ENCODE measurements at places on chromosomes 4 and X. TPM values are rescaled to one million over a fixed set of nuclear protein-coding genes. Genes with fewer than 3 reads are reported as not detected.

- no peak for DNase-seq
These were observed 62.6 kb downstream of the PDGFC start for GRCh38 chr4:156909010-156909409.

- DNase-seq: peak; percentile 57
These were observed 1.8 kb downstream of the SLC38A5 start for GRCh38 chrX:48468247-48468671.

DNA sequence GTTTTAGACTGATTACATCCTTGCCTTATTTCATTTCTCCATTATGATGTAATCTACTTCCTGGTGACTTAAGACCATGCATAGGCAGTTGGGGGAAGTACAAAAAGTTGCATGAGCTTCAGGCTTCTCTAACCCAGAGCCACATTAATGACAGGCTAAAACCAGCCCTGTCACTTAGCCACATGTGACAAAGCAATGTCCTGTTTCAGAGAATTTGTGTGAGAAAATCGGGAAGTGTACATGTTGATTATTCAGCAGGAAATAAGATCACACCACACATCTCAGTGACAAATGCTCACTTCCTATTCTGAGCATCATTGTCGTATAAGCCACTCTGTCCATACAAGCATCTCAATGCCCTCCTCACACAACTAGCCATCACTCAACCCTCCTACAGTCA is 98.5 kb upstream of the MAGEB16 start:
- no peak for DNase-seq

GRCh38 chr4:155025762-155026457 is 182.5 kb upstream of the NPY2R start:
- DNase-seq: peak; percentile 39

Gene GALNTL6
- not detected for total RNA-seq

Gene CXCL8
- 0.81 TPM for total RNA-seq

Gene EDNRA
- not detected for total RNA-seq

GRCh38 chr4:61277785-61278760 is 77.9 kb downstream of the ADGRL3 start:
- DNase-seq: no peak

Gene BMX
- total RNA-seq: not detected

DNA sequence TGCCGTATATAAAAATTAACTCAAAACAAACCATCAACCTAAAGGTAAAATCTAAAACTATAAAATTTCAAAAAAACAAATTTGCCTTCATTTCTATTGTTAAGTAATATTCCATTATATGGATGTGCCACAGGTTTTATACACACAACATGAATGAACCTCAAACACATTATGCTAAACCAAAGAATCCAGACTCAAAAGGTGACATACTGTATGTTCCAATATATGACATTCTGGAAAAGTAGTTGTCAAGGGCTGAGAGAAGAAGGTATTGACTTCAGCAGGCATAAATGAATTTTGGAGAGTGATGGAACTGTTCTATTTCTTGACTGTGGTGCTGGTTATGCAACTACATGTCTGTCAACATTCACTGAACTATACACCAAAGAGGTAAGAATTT is 56.6 kb downstream of the CNOT6L start:
- no peak for DNase-seq

GRCh38 chrX:3191796-3192195 is 150.5 kb downstream of the ARSF start:
- DNase-seq: no peak

GRCh38 chr4:20778896-20779295 is 78.6 kb downstream of the PACRGL start:
- DNase-seq: no peak

- no peak for DNase-seq
These were observed 15.5 kb upstream of the SH3D19 start for GRCh38 chr4:151340751-151341385.

- DNase-seq: no peak
These were observed 495.0 kb upstream of the SLIT2 start for GRCh38 chr4:19756661-19757060.

Gene SPANXA2
- total RNA-seq: not detected

Gene POF1B
- total RNA-seq: 0.22 TPM

Gene CFI
- total RNA-seq: not detected

Gene RHOXF2B
- not detected for total RNA-seq

Gene TIMM8A
- total RNA-seq: 23.1 TPM

Gene PNMA6A
- total RNA-seq: 0.56 TPM

- no peak for DNase-seq
These were observed 87.0 kb upstream of the SCOC start for GRCh38 chr4:140286456-140286855.

Gene IQSEC2
- 0.74 TPM for total RNA-seq

All from activated CD4-positive, alpha-beta memory T cell treated with anti-CD3 and anti-CD28 coated beads for 36 hours (primary cell).